ENCODE measurements at places on chromosomes 5 and 9.

- DNase-seq, result no peak
These were observed 194.3 kb downstream of the SMARCA2 start for GRCh38 chr9:2209400-2209799.

DNA sequence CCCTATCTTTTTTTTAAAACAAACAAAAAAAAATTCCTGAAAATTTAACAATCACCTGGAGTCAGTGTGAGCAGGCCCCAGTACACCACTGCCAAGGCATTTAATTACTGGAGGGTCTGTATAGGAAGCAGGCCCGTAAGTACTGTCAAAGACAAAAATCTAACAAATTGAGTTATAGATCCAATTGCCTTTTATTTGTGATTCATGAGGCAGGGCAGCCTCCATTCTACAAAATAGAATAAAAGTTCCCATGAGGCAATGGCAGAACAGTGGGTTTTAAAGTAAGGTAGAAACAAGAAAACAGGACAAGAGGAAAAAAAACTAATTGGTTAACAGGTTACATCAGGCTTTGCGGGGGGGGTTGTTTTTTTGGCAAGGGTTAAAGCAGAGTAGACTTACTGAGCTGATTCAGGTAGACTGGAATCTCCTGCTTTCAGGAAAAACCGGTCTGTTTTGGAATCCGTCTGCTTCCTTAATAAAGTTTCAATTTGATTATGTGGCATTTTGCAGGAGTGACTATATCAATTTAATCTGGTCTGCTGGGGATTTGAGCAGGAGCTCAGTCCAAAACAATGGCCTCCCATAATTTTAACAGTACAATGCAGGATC, 48.9 kb downstream of the AUH start:
- no peak for DNase-seq

GRCh38 chr9:131672451-131672850, 67.4 kb downstream of the RAPGEF1 start:
- no peak for DNase-seq

DNA sequence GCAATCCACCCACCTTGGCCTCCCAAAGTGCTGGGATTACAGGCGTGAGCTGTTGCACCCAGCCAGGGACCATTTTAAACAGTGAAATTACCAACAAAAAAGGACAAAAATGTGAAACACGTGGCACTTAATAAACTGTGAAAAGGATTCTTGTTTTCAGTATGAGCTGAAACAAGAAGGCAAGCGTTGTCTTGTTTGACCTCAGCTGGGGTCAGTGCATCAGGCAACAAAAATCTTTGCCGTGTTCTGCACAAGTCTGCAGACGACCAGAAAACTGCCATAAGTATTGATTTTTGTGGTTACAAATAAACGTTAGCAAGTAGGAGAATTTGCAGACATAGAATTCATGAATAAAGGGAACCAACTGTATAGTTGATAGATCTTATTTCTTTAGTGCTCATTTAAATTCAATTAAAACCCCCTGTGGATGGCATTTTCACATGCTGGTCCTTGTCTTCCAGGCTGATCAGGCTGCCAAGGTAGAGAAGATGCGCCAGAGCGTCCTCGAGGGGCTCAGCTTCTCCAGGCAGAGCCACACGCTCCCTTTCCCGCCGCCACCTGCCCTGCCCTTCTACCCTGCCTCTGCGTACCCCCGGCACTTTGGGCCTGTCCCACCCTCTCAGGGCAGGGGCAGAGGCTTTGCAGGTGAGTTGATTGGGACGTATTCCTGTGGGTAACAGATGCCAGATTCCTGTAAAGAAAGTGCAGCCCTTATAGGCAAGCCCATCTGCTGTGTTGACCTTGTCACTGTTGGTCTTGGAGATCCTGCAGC, 18.8 kb upstream of the PHF2 start:
- DNase-seq, result no peak

DNA sequence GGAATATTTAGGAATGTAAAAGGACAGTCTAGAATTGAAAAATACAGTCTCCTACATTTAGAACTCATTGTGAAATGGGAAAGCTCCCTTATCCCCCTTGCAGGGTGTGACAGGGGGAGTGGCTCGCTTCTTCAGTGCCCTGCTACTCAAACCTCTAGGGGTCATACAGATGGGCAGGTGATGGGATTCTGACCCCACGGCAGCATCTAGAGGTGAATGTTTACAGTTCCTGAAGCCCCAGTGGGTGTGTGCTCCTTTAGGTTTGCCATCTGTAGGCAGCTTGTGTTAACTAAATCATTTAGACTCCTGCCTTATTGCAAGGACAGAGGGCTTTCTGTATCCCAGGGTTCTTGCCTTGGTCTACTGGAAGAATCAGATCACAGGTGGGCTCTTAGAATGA, 271.0 kb upstream of the MPDZ start:
- peak; percentile 48 for DNase-seq

GRCh38 chr9:103364753-103365152, 369.6 kb downstream of the CYLC2 start:
- DNase-seq, result no peak

DNA sequence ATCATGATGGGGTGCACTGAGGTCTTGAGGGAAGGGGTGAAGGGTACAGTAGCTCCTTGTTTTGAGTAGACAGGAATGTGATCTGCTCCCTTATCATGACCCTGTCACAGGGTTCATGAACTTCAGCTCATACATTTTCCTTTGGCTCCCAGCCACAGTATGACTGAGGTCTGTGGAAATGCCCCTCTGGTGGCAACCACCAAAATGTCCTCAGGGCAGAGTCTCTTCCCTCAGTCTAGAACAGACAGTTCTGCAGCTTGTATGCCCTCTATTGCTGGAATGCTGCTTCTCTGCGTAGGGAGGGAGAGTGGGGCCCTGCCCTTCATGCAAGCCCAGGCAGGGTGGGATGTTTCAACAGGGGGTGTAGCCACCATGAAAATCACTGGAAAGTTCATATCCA, 53.8 kb upstream of the SNCAIP start:
- no peak for DNase-seq

GRCh38 chr9:76999261-76999660, 20.2 kb upstream of the FOXB2 start:
- no peak for DNase-seq

- DNase-seq, result no peak
These were observed 234.1 kb upstream of the DMRT1 start for GRCh38 chr9:607417-607816.

GRCh38 chr5:122376250-122376649, 64.2 kb downstream of the SNCAIP start:
- no peak for DNase-seq

- peak; percentile 7 for DNase-seq
These were observed 178.2 kb upstream of the ATP10B start for GRCh38 chr5:161030229-161030628.

DNA sequence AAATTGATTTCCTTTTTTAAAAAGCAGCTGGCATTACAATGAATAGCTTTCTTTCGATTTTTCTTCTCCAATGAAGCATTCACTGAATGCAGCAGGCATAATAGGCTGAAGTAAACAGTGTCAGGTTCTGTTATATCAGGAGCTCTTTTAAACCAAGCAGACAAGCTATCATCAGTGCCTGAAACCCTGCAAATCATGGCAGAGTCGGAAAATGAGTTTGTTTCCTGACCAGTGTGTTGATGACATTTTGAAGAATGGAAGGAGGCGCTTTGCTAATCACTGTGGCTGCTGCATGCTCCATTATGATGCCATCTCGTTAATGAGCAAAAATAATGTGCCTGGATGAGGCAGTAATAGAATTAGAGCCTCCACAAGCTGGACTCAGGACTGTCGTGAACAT, 284.5 kb downstream of the ZNF608 start:
- peak; percentile 95 for DNase-seq

DNA sequence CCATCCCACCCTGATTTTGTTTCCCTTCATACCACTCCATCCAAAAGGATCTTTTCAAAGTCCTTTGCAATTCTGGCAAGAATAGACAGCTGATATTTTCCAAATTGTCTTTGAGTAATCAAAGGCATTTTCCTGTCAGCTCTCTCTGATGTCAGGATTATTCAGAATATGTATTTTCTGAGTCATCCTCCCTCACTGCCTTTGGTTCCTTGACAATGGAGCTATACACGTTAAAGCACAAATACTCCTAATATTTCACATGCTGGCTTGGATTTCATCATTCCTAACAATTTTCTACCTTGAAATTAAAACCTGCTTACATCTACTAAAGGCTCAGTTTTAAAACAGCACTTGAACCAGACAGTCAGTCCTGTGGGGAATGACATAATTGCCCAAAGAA, 379.4 kb downstream of the GADD45G start:
- DNase-seq, result peak; percentile 16

DNA sequence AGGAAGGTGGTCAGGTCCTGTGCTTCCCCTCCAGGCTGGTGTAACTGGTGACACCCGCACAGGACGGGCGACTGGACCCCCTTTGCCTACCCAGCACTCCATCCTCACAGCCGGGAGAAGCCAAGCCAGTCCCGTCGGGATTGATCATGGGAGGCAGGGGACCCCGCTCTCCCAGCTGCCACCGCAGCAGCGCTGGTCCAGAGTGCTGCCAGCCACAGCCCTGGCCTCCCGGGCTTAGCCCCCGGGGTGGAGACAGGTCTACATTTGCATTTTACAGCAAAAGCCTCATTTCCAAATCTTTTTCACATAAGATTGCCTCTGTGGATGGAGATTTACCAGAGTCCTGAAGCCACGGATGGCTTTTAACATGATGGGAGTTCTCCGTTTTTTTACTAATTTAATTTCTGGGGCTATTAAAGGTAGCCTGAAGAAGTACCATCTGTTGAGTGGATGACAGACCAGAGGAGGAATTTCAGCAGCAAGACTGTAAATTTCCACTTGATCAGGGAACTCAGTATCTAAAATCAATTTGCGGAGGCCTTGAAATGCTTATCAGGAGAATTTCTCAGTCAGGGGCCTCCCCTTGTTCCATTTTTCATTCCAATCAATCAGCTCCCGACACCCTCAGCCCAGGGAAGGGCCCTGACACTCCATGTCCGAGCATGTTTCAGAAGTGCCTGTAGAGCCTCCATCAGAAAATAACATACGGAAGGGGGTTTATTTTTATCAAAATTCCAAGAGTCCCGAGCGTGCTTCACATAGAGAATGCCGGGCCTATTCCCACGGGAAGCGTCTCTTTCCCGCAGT, 80.6 kb downstream of the OLFM1 start:
- DNase-seq, result no peak

DNA sequence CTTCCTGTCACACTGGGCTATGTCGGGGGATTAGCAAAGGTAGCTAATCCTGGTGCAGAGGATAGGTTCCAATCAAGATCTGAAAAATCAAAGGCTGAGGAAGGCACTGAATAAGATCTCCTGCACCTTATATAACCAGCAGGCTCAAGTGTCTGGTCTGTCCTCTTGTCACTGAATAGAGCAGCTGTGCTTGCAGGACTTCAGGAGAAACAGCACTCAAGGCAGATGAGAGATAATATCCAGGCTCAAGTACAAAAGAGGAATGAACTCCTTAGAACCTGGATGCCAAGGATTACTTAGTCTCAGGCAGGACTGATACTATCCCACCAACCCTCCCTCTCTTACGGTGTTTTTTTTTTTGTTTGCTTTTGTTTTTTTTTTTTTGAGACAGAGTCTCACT, 108.8 kb upstream of the LRRTM2 start:
- DNase-seq, result no peak

DNA sequence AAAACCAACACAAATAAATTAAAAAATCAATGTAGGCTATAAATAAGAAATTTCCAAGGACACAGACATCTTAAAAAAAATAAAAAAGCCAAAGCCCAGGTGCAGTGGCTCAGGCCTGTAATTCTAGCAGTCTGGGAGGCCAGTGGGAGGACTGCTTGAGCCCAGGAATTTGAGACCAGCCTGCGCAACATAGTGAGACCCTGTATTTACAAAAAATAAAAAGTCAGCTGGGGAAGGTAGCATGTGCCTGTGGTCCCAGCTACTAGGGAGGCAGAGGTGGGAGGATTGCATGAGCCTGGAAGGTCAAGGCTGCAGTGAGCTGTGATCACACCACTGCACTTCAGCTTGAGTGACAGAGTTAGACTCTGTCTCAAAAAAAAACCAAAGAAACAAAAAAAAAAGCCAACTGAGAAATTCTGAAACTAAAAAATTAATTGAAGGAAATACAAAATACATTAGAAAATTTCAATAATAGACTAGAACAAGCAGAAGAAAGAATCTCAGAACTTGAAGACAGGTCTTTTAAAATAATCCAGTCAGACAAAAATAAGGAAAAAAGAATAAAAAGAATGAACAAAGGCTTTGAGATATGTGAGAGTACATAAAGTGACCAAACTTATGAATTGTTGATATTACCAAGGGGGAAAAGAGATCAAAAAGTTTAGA, 149.5 kb upstream of the PANK3 start:
- no peak for DNase-seq

GRCh38 chr9:23073136-23073535, 626.5 kb downstream of the DMRTA1 start:
- DNase-seq, result no peak
